ENCODE measurements at places on chromosomes 13 and 19.
A peak's percentile ranks its signal among the peaks of the same experiment; 100 is the strongest.

- ATAC-seq, result peak; percentile 72
These were observed 15.2 kb downstream of the TPT1 start for GRCh38 chr13:45325806-45326205.

- no peak for ATAC-seq
These were observed 25.8 kb downstream of the TNFSF9 start for GRCh38 chr19:6556480-6557195.

DNA sequence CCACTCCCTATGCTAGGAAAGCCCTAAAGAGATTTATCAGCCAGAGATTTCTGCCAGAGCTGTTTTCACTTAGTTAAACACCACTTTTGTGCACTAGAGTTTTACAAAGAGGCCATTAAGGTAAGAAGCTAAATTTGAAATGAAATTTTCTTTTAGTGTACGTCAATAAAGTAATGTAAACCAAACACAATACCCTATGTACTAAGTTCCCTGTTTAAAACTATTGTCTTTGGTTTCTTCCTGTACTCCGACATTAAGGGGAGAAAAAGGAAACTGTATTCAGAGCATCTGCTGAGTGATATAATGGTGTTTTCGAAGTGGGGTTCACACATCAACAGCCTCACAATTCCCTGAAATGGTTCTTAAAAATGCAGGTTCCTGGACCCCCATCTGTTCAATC, 40.7 kb upstream of the STARD13 start:
- no peak for ATAC-seq

- no peak for ATAC-seq
These were observed 18.8 kb downstream of the ZC3H4 start for GRCh38 chr19:47094557-47095475.

- ATAC-seq, result no peak
These were observed 191.3 kb upstream of the PCDH9 start for GRCh38 chr13:67421475-67421874.

- no peak for ATAC-seq
These were observed 11.2 kb downstream of the DKKL1 start for GRCh38 chr19:49374665-49375434.

GRCh38 chr13:99374994-99375737, 68.0 kb upstream of the GPR183 start:
- no peak for ATAC-seq

DNA sequence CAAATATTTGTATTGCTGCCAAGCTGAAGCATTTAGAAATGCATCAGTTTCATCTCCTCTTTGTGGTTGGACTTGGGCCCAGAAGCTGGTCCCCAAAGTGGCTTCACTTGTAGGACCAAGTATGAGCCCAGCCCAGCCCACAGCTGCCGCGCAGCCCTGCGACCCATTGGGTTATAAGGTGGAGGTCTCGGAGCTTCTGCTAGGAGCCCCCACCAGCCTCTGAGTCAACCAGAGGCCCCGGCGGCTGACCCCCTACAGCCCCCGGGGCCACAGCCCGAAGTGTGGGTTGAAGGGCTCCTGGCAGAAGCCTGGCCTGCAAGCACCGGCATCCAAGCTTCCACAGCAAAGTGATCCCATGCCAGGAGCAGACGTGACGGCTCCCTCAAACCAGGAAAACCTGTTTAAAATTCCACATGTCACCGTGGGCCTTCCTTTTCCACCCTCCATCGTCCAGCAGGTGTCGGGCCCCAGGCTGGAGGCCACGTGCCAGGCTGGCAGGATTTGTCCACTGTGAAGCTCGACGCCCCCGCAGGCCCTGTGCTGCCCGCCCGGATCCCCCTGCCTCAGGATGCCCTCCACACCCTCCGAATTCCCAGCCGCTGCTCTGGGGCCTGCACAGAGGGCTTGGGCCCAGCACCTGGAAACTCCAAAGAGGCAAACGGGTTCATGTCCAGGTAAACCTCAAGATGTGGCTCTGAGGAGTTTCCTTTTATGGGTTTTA, 54.7 kb downstream of the C13orf46 start:
- ATAC-seq, result no peak

GRCh38 chr19:14006766-14007562, 844 bp upstream of the RFX1 start:
- ATAC-seq, result peak; percentile 50

DNA sequence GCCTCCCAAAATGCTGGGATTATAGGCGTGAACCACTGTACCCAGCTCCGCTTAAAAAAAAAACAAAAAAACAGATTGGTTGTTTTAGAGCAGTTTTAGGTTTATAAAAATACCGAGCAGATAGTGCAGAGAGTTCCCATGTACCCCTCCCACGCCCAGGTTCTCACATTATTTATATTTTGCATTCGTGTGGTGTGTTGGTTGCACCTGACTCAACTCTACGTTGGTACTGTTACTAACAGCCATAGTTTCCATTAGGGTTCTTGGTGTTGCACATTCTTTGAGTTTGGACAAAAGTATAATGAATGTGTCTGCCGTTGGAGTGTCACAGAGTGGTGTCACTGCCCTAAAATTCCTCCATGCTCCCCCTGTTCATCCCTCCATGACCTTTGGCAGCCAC, 29.1 kb downstream of the MYO9B start:
- no peak for ATAC-seq

- ATAC-seq, result no peak
These were observed 18.8 kb upstream of the ZMYM5 start for GRCh38 chr13:19882231-19882630.

DNA sequence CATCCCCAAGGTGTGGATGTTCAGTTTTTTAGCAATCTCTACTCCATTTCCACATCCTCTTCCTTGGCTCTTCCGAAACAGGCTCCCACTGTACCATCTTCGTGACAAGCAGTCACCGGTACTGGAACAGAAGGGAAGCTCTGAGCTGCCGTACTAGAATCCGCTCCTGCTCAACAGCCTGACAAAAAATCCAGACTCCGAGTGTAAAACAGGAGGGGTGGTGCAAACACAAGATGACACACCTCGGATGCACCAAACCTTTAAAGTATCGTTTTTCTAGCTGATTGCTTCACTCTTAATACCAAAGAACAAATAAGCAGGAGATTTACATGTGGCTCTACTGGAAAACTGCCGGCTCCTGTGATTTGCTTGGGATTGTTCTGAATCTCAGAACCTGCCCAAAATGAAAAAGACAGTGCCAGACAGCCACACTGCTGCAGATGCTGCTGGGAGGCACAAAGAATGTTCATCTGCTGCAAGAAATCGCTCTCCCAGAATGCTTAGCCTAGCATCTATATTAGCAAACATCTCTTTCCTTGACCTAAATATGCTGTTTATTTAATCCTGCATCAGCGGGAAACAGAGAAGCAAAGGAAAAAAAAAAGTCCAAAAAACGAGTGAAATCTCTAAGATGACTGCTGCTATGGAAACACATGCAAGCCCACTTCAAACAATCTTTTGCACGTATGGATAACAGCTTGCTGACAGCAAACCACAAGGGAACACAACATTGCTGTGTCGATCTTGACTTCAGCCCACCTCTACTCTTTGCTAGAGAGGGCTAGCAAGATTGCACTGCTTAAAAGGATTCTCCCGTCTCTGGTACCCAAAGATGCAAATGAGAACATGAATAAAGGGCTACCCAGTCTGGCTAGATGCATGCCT, 38.0 kb upstream of the DOCK9 start:
- ATAC-seq, result no peak

DNA sequence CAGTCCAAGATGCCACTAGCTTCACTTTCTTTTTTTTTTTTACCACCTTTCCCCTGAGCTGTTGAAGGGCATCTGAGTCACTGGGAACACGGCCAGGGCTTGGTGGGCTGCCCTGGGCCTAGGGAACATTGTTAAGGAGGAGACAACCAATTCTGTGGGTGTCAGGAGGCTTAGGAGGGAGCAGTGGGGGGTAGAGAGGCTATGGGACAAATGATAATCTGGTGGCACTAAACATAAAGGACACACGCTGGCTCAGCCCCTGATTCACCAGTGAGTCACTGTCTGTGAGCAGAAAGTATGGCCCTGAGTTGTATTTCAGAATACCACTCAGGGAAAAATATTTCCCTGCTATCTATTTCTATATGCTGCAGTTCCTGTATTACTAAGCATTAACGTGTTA, 207.8 kb downstream of the DCLK1 start:
- no peak for ATAC-seq

- no peak for ATAC-seq
These were observed 165.1 kb downstream of the COG6 start for GRCh38 chr13:39820606-39821005.

Data from gastroesophageal sphincter (tissue), 4 donors.